ENCODE measurements at places on chromosomes 5 and 9. TPM values are rescaled to one million over a fixed set of nuclear protein-coding genes. Genes with fewer than 3 reads are reported as not detected.
A peak's percentile ranks its signal among the peaks of the same experiment; 100 is the strongest.

DNA sequence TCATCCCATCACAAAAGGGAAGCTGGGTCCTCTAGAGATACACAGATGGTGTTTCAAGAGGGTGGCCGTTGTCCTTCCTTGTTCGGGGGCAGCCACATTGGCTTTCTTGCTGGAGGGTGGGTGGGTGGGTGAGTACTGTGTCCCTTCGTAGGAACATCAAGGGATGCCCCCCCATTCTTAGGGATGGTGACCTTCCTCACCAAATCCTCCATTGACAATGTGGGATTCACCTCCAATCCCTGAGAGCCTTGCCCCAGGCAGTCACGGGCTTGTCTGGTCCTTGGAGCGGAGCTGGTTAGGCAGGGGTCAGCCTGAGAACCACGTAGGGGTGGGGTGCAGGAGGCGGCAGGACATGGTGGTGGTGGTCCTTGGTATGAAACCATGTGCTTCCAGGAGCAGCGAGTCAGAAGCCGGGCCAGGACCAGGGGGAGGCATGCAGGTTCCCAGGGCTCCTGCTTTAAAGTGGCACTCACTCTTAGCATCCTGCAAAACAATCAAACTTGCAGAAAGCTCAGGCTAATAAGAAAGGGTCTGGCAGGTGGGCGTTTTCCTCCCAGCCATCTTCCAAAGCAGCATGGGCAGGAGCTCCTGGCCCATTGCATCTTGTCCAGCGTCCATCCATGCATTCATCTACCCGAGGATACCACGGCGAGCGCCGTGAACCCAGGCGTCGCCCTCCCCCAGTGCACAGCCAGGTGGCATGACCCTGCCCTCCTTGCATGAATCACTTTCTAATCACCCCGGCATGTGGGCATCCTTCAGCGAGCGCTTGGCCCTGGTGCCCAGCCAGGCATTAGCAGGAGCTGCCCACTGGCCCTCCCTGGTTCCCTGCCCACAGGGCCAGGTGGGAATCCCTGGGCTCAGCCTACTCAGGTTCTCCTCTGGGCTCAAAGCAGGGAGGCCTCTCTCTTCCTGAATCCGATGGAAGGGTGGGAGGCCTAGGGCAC is 76.4 kb downstream of the NTNG2 start:
- DNase-seq, result no peak

DNA sequence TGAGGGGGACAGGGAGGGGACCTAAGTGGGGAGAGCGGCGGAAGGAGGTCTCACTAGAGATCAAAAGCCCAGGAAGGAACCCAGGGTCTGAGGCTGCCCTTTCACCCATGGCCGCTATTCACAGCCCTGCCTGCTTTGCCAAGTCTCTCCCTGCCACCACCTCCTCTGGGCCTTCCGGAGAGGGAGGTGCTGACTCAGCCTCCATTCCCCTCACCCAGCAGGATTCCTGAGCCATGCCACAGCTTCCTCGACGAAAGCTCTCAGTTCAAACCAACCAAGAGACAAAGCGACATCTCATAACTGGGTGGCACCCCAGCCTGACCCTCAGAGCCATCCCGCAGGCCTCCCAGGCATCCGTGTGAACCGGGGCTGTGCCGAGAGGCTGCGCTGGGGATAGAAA is 36.7 kb downstream of the PAX5 start:
- DNase-seq, result no peak

DNA sequence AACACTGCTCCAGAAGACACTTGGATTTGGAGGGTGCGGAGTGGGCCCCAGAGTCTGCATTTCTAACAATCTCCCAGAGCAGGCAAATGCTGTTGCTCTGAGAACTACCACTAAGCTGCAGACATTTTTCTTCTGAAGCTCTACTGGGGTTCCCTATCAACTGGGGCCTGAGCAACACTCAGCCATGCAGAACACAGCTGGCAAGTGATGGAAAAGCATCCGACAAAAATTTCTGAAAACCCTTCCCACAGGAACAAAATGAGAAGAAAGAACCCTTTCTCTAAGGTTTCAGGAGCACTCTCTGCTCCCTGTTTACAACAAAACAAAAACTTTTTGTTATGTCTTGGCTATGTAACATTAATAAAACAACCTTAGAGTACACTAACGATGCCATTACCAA is 516.9 kb downstream of the CTNND2 start:
- no peak for DNase-seq

- DNase-seq, result no peak
Measured at GRCh38 chr9:132486706-132487350, 76.8 kb downstream of the CFAP77 start.

DNA sequence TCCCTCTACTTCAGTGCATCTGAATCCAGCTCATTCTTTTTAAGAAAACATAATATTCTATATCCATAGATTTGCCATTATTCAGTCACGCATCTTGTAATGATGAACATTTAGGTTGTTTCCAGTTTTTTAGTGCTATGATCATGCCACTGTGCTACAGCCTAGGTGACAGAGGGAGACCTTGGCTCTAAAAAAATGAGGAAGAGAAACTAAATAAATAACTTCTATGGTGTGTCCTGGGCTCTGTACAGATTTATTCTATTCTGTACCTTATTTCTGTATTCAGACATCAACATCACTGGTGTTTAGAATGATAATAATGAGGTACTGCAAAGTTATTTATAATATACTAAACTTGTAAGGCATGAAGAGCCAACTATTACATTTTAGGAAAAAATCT is 45.9 kb downstream of the PDE8B start:
- no peak for DNase-seq

DNA sequence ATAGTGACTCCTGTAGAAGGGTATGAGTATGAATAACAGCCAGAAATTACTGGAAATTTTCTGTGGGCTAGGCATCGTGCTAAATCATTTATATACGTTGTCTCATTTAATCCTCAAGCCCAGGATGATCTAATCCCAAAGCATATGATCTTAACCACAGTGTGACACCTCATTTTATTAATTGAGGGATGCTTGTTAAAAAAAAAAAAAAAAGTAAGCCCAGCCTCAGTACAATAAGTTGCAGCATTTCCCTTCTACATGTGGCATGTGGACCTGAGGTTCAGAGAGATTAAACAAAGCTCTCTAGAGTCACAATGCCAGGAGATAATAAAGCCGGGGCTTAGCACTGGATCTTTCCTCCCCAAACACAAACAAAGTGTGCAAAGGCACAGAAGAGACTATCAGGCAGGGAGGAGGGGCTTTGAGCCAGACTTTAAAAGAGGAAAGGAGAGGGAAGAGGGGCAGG is 49.5 kb downstream of the KLF4 start:
- no peak for DNase-seq

DNA sequence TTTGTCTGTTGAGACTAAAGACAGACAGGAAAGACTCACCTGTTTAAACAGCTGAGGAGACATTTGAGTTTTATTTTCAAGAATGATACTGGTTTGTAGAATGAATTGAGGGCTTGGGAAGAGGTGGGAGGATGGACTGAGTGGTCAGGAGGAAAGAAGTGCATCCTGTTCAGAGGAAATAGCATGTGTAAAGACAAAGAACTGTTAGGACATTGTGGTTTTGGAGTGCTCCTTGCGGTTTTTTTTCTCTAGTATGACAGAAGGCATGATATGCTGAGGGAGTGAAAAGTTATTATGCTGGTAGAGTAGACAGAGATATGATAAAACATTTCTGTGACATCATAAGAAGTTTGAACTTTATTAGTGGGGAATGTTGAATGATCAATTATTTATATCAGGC is 270.7 kb upstream of the ELAVL2 start:
- DNase-seq, result no peak

DNA sequence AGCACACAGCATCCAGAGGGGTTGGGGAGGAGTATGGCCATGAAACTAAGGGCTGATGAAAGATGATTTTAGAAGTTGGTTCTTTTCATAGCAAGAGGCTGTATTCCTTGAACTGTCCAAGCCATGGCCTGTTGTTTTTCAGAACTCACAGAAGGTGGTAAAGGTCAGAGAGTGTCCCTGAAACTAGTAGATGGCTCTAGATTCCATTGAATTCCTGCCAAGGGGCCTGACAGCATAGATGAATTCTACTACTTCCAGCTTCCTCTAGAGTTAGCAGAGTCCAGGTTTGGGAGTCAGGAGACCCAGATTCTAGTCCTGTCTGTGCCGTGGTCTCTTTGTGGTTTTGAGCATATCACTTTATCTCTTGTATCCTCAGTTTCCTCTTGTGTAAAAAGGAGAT is 101.6 kb downstream of the GRIA1 start:
- no peak for DNase-seq

DNA sequence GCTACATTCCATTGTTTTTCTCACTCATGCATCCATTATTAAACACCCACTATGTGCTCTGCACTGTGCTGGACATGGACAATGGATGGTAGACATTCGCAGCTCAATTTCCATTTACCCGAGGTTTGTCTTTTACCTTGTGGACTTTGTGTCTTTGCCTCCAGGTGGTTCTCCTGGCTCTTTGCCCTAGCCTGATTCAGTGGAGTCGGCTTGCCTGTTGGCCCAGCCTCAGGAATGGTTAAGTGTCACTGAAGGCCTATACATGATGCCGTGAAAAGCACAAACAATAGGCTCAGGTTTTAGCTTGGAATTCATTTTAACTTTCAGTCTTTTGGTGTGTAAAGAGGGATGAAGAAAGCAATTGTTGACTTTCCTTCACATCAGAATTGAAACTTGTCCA is 16.5 kb upstream of the DMRT3 start:
- DNase-seq, result no peak

GRCh38 chr5:17443333-17444130 is 54.5 kb upstream of the TAF11L2 start:
- no peak for DNase-seq

DNA sequence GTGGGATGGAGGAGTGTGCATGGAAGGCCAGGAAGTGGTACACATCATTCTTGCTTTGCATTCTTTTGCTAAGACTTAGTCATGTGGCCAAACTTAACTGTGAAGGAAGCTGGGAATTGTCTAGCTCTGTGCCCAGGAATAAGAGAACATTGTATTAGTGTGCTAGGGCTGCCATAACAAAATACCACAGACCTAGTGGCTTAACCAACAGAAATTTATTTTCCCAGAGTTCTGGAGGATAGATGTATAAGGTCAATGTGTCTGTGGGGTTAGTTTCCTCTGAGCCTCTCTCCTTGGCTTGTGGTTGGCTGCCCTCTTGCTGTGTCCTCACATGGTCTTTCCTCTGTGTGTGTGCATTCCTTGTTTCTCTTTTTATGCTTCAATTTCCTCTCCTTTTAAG is 32.4 kb downstream of the NNT start:
- DNase-seq, result no peak

DNA sequence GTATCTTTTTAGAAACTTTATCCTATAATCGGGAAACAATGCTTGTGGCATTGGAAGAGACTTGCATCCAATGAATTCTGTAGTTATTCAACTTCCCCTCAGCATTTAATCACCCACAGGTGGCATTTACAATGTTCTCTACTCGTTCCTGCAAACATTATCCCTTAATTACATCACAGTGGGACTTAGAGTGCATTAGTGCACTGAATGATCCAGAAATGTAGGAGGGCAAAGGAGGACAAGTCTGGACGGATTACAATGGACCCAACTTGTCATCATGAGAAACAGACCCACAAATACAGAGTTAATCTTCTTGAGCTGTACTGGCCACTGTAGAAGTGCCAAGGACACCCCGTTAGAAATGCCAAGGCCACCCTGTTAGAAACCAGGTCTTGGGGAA is 129.1 kb downstream of the DOCK8 start:
- no peak for DNase-seq

- no peak for DNase-seq
Measured at GRCh38 chr5:34684281-34684979, 28.3 kb downstream of the RAI14 start.

GRCh38 chr5:154712518-154713437 is 42.4 kb upstream of the LARP1 start:
- no peak for DNase-seq

- DNase-seq, result no peak
Measured at GRCh38 chr5:73424556-73424977, 24.0 kb downstream of the FOXD1 start.

DNA sequence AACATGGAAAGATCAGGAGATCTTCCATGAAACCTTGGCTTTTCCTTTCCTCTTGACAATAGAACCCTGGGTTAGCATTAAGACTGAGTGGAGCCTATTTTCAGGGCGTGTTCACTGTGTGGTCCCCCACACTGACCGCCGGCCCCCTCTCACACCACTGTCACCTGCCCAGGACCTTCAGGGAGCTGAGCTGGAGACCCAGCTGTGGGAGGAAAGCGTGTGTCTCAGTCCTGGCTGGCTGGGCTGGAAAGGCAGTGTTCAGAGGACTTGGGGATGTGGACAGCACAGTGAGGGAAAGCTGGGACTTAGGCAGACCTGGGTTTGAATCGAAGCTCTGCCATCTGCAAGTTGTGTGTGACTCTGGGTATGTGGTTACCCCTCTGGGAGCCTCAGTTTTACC is 268.1 kb downstream of the NSG2 start:
- DNase-seq, result no peak

GRCh38 chr5:62424763-62425162 is 12.2 kb downstream of the IPO11 start:
- DNase-seq, result no peak

GRCh38 chr9:78298046-78298765 is 1.3 kb downstream of the PSAT1 start:
- peak; percentile 55 for DNase-seq

DNA sequence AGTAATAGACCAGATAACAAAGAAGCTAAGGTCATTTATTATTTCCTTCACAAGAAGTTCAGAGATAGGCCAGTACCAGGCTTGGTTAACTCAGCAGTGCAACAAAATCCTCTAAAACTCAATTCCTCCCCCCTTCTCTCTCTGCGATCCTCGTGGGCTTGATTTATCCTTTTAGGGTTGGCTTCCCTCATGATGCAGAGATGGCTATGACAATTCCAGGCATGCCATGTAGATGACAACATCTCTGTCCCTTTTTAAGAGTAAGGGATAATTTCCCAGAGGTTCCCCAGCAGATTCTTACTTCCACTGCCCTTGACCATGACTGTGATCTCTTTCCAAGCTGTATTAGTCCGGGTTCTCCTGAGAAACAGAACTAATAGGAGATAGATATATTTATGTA is 28.7 kb upstream of the DAP start:
- no peak for DNase-seq

DNA sequence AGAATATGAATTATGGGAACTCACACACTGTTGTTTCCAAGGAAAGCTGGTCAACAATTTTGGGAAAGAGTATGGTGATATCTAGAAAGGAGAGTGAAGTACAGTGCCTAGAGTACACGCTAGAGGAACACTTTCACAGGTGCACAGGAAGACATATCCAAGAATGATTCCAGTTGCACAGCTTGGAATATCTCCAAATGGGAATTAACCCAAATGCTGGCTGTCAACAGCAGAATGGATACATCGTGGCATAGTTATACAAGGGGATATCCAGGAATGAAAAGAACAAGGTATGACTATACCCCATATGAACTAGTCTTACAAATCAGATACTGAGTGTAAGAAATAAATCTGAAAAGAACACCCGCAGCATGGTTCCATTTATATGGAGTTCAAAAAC is 231.3 kb downstream of the FSTL4 start:
- DNase-seq, result no peak

GRCh38 chr5:168177831-168178450 is 113.5 kb upstream of the WWC1 start:
- DNase-seq, result no peak

CATSPER3 gene
- total RNA-seq, result 0.34 TPM

SLC34A1 gene
- not detected for total RNA-seq

SLC45A2 gene
- total RNA-seq, result 0.13 TPM

MEGF10 gene
- not detected for total RNA-seq

GPX8 gene
- total RNA-seq, result 0.62 TPM

PDCD1LG2 gene
- not detected for total RNA-seq

IL13 gene
- not detected for total RNA-seq

MRPL36 gene
- total RNA-seq, result 99.7 TPM

NPDC1 gene
- total RNA-seq, result 1.5 TPM

RFK gene
- total RNA-seq, result 14.8 TPM
